ENCODE measurements at places on chromosomes 1 and 21. TPM values are rescaled to one million over a fixed set of nuclear protein-coding genes. Genes with fewer than 3 reads are reported as not detected.

ARHGEF10L gene
- polyA plus RNA-seq: 0.20 TPM

CTNNBIP1 gene
- polyA plus RNA-seq: 45.5 TPM

DNA sequence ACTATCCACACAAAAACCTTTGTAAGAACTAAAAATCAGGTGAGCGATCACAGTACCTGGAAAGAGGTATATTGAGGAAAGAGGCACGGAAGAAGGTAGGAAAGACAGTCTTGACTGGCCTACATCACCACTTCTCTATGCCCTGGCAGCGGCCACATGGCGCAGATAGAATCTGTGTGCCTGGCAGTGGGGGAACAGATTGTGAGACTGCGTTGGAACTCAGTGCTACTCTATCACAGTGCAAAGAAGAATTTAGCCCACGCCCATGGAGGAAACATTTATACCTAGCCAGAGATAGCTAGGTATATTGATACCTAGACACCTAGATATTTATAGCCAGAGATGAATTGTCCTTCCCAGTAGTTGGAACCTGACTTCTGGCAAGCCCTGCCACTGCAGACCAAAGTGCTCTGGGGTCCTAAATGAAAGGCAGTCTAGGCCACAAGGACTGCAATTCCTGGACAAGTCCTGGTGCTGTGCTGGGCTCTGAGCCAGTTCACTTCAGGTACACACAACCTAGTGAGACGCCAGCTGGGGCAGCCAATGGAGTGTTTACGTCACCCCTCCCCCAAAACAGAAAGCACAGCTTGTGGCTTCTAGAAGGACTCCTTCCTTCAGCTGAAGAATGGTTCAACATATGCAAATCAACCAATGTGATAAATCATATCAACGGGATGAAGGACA lies 51.9 kb downstream of the DHX9 start:
- no peak overlapping the region for H3K4me3 ChIP-seq
- peaks cover 30% of the 10 kb centered on the region for H3K4me1 ChIP-seq
- H3K36me3 ChIP-seq: peaks cover 5% of the 10 kb centered on the region
- peaks cover 16% of the 10 kb centered on the region for H3K27me3 ChIP-seq
- no peak overlapping the region for H3K27ac ChIP-seq
- no peak for DNase-seq

DNA sequence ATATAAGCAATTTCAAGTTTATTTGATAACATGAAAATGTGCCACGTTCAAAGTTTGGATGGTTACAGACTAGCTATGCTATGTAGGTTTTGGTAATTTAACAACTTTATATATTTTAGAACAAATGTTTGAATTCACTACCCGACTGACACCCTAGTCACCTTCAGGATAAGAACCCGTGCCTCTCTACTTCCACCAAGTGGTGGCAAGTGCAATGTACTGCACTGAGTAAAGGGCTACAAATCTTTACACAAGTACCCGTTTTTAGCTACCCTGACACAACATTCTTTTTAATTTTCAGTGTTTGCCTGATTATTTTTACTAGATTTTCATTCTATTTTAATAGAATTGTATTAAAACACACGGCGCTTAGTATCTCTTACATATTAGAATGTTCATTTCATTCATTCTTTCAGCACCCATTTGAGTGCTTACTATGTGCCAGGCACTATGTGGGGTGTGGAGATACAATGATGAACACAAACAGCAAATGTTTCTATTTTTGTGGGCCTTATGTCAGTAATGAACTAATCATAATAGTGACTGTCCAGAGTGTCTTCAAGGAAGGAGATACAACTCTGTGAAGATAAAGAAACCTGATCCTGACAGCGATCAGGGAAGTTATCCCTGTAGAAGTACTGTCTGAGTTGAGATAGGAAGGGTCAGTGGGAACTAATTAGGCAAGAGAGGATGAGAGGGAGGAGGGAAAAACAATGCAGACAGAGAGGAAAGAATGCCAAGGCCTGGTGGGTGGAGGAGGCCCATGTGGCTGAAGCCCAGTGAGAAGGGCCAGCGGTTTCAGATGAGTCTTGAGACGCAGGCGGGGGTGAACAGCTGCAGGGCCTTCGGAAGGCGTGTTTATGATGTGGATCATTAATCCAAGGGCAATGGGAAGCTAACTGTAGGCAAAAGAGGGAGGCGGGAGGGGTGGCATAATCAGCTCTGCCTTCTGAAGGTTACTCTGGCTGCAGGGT lies 3.8 kb downstream of the LCA5L start:
- H3K4me3 ChIP-seq: no peak overlapping the region
- H3K27ac ChIP-seq: no peak overlapping the region
- H3K27me3 ChIP-seq: peaks cover 6% of the 10 kb centered on the region
- peaks cover 21% of the 10 kb centered on the region for H3K4me1 ChIP-seq

DNA sequence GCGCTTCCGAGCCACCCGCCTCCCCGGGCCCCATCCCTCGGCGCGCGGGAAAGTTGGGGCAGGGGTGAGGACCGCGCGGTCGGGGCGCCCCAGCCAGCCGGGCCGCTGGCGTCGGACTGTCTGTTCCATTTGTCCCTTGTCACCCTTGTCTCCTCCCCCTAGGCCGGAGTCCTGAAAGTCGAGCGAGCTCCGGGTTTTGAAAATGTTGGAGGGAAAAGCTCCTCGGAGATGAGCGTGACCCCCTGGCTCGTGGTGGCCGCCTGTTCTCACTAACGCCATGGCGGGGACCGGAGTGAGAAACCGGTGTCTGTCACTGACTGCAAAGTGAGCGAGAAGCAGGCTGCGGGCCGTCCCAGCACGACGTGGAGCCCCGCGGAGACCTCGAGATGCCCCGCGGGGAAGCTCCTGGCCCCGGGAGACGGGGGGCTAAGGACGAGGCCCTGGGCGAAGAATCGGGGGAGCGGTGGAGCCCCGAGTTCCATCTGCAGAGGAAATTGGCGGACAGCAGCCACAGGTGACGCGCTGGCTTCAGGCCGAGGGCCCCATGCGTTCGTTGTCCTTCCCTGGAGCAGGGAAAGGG lies 491 bp downstream of the PER3 start:
- peak overlapping the region; percentile 61 for H3K4me3 ChIP-seq
- peaks cover 16% of the 10 kb centered on the region for H3K36me3 ChIP-seq
- peak overlapping the region; percentile 70 for H3K27ac ChIP-seq
- H3K27me3 ChIP-seq: no peaks in the 10 kb centered on the region

GRCh38 chr1:39678889-39679288 lies 7.0 kb upstream of the NT5C1A start:
- H3K4me1 ChIP-seq: peaks cover 1% of the 10 kb centered on the region
- H3K27ac ChIP-seq: no peak overlapping the region
- no peak for DNase-seq
- peaks cover 7% of the 10 kb centered on the region for H3K27me3 ChIP-seq
- H3K36me3 ChIP-seq: no peaks in the 10 kb centered on the region

Measured in immature natural killer cell (primary cell).